T follicular helper cell (primary cell): ENCODE measurements at places on chromosomes 2 and 18.
A peak's percentile ranks its signal among the peaks of the same experiment; 100 is the strongest.

GRCh38 chr18:22451796-22452195, 34.1 kb upstream of the CTAGE1 start:
- no peak for DNase-seq

DNA sequence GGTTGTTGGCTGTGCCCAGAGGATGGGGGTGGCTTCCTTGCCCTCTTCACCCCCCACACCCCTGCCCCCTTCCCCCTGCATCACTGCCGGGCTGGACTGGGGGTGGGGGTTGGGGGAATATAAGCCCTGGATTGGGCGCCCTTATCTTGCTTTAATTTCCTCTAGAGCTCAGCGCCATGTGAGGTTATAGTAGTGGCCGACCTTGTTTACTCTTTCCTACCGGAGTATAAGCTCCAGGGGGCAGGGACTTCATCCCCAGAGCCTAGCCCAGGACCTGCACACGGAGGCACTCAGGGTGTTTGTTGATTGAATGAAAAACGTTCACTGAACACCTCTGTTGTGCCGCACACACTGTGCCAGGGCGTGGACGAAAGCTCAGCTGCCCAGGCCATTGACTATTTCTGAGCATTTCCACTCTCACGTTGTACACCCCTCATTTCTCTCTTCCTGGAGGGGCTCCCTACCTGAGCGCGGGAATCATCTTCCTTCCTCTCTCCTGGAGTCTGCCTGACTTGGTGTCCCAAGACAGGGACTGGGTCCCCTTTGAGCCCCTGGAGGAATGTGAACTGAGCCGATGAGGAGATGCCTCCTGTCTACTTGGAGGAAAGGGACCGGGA, 9.3 kb upstream of the SPATA3 start:
- no peak for DNase-seq

DNA sequence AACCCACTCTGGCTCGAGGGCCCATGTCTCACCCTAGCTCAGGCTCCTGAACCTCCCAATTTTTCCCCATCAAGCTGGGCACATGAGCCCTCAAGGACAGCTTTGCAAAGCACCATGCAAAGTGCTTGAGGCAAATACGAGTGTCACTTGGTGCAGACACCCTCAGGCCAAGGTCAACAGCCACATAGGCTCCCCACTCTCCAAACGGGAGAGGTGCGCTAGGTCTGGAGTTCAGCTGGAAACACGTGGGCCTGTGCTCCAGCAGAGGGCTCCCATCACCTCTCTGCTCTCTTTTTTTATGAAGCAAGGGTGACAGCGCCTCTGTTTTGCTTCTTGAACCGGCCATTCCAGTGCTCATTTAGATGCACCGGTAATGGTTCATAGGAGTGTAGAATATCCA, 11.9 kb upstream of the ARHGAP25 start:
- no peak for DNase-seq

GRCh38 chr2:188601391-188601790, 309.7 kb downstream of the GULP1 start:
- no peak for DNase-seq

GRCh38 chr2:170929686-170930050, 615 bp downstream of the GORASP2 start:
- DNase-seq = peak; percentile 12

DNA sequence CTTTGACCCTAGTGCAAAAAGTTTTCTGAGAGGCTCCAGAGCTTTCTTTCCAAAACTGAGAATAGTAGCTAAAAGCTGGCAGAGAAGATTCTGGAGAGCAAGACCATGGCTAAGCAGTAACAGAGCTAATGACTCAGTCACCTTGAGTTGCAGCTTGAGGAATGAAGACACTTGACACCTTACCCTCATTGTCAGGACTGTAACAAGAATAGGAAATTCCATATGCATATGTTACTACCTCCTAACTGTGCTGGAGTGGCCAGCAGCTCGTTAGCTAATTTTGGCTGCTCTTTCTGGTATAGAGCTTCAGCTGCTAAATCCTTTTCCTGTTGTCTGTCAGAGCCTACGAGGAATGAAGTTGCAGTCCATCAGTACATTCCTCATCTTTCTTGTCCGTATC, 68.6 kb upstream of the LHCGR start:
- DNase-seq = no peak

DNA sequence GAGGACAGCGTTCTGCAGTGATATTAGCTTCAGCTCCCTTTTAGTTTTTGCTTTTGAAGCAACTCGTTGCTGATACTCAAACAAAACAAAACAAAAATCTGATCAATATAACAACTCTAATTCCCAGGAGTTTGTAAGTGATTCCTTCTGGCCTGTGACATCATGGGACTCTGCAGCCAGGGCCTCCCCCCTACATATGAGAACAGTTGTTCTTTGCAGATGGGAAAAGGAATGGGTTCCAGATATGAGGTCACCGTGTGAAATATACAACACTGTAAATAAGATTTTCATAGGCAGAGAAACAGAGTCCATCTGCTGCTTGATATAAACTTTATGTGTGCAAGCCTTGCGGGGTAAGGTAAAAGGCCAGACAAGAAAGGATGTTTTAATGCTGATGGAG, 56.7 kb downstream of the DIS3L2 start:
- no peak for DNase-seq

- no peak for DNase-seq
Measured at GRCh38 chr2:222034058-222034457, 264.7 kb downstream of the PAX3 start.

- DNase-seq = no peak
Measured at GRCh38 chr2:144996225-144996795, 476.4 kb upstream of the ZEB2 start.

GRCh38 chr2:15238028-15238427, 323.1 kb downstream of the NBAS start:
- no peak for DNase-seq

DNA sequence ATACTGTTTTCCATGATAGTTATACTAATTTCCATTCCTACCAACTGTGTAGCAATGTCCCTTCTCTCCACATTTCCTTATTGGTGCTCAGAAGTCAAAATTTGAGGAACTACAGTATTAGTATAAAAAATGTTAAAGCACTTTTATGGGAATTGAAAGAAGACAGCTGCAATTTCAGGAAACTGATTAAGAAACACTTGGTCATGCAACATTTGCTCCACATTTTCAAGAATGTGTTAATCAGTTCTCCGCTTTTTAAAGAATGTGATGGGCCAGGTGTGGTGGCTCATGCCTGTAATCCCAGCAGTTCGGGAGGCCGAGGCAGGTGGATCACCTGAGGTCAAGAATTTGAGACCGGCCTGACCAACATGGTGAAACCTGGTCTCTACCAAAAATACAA, 33.6 kb upstream of the MGAT4A start:
- DNase-seq = no peak

DNA sequence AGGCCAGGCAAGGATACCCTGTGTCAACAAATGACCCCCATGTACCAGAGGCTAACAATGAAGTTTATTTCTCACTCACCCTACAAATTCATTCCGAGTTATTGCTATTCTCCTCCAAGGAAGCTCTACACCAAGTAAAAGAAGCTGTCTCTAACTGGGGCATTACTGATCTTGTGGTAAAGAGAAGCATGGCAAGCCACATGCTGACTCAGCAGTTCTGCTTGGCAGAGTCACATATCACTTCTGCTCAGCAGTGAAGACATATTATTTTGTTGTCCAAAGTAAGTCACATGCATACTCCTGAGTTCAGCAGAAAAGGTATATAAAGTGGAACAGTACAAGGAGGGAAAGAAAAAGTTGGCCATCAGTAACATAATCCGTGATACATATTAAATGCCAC, 315.8 kb downstream of the GULP1 start:
- no peak for DNase-seq

DNA sequence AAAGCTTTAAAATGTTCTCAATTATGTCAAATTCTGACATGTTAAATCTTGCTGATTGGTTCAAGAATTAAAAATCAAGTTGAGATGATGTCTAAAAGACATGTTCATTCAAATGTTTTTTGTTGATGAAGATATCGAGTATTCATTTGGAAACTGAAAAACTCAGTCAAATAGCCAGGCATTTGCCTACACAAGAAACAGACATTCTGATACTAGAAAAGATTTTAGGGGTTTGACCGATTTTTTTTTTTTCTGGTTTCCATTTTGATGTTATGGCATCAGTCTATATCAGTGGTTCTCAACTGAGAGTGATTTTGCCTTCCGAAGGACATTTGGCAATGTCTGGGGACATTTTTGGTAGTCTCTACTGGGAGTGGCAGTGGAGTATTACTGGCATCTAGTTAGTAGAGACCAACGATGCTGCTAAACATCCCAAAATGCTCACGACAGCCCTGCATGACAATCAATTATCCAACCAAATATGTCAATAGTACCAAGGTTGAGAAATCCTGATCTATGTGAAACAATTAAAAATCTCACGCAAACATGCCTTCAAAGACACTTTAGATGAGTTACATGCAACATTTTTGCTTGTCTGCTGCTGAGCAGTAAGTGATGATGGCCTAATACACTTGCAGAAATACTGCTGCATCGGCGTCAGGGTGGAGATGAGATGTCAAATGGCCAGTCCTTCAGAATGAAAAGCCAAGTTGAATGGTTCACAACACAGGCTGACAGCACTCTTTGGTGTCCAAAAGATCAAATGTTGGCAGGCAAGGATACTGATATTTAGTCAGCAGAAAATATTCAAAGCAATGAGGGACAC, 12.5 kb downstream of the RASGRP3 start:
- no peak for DNase-seq

DNA sequence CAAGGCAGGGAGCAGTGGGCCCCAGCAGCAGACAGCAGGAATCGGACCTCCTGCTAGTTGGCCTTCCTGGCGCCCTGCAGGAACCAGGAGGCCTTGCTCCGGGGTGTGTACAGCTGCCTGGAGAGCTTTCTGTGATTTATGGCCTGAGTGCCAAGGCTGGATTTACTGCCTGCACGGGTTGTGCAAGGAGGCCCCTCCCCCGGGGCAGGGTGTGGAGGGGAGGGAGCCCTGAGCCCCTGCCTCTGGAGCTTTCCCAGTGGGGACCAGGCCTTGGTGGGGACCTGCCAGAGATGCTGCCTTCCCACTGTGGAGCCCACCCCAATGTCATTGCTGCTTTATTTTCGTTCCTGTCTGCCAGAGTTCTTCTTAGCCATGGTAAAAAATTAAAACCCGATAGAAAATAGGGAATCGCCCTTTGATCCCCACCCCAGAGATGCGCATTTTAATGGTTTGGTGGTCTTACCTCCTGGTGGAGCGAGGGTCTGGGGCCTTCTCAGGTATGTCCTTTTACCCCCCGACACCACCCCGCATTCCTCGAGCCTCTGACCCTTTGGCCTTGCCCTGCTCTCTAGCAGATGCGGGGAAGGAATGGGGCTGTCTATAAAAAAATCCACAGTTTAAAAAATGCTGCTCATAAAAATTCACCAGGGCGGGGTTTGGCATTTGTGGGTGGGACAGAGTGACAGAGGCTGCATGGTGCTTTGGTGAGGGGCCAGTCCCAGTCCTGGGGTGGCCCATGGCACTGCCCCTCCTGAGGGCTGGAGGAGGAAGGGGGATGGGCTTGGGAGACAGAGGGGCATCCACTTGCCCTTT, 6.9 kb upstream of the RALB start:
- DNase-seq = no peak

DNA sequence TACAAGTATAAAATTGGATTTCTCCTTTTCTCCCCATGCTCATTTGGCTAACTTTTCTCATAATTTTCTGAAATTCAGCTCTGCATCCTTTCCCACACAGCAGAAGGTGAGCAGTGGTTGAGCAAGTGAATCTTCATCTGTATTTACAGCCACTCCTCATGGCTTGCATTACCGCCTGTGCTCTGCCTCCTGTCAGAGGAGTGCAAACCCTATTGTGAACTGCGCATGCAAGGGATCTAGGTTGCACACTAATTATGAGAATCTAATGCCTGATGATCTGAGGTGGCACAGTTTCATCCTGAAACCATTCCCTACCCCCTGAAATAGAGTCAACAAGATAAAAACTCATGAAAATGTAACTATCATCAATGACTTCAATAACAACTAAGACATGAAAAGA, 20.0 kb downstream of the ME2 start:
- DNase-seq = no peak

DNA sequence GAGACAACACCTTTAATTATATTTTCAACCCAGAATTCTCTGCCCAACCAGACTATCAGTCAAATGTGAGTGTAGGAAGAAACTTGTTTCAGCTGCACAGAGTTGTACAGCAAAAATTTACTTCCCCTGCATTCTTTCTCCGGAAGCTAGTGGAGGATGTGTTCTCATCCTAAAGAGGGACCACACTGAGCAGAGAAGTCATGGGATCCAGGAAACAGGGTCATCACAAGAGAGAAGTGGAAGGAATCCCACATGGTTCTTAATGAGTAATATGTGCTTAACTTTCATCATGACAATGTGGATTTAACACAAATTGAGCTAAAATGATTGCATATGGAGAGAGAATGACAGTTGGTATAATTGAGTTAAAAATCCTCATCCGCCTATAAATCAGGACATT, 78.2 kb downstream of the INPP4A start:
- no peak for DNase-seq

- DNase-seq = no peak
Measured at GRCh38 chr2:215685238-215685990, 249.5 kb upstream of the FN1 start.

DNA sequence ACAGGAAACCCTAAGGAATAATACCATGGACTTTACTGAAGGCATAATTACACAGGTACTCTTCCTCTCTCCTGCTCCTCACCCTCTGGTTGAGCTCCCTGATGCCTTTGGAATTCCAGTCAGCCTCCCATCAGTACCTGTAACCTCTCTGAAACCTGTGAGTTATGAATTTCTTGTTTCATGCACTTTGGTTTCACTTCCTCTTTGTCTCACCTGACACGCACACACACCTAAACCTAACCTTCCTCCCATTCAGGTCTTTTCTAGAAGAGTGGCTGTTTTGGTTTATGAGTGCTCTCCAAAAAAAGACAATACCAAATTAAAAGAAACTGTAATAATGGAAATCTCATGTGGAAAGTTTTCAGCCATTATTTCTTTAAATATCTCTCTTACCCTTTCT, 451.3 kb upstream of the VWC2L start:
- DNase-seq = no peak

DNA sequence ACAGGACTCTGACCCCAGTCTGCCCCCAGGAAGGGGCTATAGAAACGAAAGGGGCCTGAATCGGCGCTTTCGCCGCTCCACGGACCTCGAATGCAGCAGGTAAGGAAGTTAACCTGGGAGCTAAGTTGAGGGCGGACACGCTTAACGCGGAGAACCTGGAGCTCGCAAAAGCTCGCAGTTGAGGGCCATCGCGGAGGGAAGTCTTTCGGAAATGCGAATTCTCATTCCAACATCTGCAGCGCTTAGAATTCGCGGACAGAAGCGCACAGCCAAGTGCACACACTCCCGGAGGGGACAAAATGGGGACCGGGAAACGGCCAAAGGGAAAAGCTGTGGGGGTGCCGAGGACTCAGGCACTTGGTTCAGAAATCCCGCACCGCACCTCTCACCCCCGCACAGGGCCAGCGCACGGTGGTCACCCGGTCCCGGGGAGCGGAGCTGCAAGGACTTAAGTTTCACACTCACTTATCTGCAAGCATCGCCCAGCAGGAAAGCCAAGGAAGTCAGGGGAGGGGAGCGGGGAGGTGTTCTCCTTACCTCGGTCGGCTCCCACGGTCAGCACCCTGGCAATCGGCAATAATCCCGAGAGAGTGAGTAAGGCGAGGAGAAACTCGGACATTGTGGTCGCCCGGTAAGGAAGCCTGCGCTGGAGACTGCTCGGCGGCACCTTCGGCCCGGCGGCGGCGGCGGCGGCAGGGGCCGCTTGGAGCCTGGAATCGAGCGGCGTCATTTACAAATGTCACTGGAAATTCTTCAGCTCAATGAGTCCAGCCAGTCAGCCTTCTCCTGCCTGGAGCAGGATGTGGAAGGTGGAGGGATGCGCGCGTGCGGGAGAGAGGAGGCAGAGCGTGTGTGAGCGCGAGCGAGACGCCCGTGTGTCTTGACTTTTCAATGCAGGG, 456 bp downstream of the LRP1B start:
- DNase-seq = no peak

GRCh38 chr2:237590272-237591140, at the start of gene RAB17:
TSS of gene RAB17 (minus strand) at chr2:237590734. CDS start at chr2:237586154, 4,580 bp downstream.
- no peak for DNase-seq
